ENCODE measurements at places on chromosomes 1 and 21.

GRCh38 chr1:198773030-198773429 is 134.2 kb downstream of the PTPRC start:
- no peak for DNase-seq

- no peak for DNase-seq
Measured at GRCh38 chr1:18001725-18002124, 105.9 kb upstream of the IGSF21 start.

DNA sequence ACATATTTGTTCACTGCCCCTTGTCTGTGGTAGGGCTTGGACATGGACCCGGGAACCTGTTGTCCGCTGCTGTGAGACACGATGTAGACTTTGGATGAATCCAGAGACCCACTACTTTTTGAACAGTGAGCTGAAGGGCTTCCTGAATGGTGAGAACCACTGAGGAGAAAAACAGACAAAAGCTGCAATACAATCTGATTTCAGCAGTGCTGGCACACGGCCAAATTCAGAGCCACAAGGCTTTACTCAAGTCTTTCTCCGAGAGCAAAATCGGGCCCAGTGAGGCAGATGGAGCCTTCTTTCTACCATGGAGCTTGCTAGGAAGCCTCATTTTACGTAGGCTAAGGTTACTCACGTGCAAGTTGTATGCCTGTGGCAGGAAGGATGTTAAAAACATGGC is 197.6 kb downstream of the SIPA1L2 start:
- no peak for DNase-seq

DNA sequence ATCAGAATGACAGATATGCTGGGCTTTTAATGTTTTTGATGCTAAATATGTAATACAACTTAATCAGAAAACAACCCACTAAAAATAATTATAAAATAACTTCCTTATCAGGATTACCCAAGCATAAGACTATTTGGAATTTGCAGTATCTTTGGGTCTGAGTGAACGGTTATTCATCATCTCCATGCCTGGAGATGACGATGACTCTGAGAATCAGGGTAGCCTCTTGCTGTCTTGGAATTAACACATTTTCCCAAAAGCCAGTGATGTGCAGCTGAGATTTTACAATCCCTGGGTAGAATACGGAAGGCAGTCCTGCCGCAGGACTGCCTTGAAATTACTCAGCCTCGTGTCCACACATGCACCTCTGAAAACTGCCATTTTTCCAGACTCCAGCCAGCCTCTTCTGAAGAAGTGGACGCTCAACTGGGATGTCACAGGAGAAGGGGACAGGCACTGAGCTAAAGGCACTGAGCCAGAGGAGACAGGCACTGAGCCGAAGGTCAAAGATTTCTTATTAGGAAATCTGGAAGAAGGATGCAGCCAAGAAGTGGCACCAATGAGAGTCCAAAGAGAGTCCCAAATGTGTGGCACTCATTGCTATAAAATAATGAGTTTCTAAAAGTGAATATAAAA is 85.5 kb downstream of the PGBD5 start:
- DNase-seq, result no peak

DNA sequence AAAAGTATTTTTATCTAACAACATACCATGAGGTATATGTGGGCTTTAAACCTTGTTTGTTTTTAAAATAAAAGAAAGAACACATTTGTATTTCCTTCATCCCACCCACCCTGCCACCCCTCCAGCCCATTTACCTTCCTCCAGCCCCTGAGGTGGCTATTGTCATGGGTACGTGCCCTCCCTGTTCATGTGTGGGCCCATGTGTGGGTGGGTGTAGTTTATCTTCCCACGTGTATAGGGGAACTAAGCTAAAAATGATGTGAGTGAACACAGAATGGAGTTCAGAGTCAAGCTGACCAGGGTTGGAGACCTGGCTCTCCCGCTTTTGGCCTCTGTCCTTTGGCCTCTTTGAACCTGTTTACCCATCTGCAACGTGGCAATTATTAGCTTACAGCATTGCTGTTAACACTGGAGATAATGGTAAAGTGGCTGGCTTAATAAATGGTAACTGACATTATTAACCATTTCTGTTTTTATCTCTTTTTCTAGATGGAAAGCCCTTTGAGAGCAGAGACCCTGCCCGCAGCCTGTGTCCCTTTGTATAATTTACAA is 78.1 kb upstream of the WDR26 start:
- no peak for DNase-seq

DNA sequence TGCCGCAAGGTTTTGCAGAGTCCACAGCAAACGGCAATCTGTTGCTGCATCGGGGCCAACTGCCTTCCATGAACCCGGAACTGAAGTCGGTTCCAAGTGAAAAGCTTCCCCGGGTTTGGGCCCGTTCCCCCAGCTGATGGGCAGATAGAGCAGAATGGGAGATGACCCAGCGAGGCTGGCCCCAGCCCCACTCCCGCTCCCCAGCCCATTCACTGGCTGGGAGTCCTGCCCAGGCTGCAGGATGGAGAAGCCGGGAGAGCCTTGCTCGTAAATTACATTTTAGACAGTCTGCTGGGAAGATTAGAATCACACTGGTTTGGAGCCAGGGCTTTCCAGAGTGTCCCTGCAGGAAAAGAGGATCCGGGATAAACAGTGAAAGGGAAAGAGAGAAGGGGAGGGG is 31.6 kb upstream of the PAX7 start:
- no peak for DNase-seq

DNA sequence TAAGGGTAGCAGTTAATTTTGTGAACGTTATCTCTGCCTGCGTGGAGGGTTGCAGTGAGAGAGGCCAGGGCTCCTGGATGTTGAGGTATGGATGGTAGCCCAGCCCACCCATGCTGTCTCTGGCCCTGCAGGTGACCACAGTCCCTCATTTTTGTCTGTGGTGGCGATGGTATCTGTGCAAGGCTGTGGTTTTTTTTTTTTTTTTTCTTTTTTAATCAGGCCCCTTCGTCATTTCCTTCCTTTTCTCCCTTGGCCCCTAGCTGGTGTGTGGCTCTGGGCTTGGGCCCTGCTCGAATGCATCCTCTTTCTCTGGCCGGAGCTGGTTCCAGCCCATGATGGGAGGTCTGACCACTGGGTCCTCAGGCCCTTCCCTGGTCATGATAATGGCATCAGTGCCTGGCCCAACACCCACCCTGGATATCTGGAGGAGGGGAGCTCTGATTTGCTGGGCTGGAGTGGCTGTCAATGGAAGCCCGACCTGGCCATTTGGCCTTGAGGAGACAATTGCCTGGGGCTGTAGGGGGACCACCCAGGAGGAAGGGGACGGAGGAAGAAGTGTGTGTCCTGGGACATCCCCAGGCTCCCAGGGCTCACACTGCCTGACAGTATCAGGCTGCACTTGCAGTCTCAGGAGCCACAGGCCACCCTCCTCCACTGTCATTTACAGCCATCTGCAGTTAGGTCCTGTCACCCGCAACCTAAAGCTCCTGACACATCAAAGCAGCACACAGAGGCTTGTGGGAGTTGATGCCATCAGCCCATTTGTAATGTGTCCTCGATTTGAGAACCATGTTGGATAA is 8.1 kb upstream of the RNF187 start:
- DNase-seq, result peak; percentile 69
